ENCODE measurements at places on chromosomes 16 and 17.

DNA sequence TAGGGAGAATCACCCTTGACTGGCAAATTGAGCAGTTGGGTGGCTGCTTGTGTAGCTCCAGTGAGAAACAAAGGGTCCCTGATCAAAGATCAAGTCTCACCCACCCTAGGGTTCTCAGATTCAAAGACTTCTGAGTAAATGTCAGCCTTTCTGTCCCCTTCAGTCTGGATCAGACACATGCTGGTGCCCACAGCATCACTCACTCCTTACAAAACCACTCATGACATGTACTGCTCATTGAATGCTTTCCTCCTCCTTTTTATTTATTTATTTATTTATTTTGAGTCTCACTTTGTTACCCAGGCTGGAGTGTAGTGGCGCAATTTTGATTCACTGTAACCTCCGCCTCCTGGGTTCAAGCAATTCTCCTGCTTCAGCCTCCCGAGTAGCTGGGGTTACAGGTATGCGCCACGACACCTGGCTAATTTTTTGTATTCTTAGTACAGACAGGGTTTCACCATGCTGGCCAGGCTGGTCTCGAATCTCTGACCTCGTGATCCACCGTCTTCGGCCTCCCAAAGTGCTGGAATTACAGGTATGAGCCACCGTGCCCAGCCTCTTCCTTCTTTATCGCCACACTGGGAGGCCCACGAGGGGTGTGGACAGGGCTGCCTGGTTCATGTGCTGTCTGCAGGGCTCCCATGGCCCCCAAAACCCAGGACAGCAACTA is 462.0 kb upstream of the MAF start:
- DNase-seq, result no peak

DNA sequence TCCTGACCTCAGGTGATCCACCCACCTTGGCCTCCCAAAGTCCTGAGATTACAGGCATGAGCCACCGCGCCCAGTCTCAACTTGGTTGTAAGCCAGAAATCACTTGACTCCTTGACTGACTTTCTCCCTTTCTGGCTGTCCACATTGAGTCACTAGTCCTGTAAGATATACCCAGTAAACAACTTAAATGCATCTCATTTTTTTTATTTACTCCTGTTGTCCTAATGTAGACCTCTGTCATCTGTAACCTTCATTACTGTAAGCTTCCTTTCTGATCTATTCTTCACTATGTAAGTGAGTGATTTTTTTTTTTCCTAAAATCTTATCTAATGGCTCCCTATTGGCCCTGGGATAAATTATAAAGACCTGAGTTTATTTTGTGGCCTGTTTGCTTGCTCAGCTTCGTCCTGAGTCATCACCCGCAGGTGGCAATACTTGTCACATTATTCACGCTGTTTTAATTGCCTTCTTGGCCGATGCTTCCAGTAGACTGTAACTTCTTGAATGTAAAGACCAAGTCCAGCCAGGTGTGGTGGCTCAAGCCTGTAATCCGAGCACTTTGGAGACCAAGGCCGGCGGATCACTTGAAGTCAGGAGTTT is 41.0 kb downstream of the PAFAH1B1 start:
- DNase-seq, result no peak

- no peak for DNase-seq
Observed at GRCh38 chr16:71912534-71913275, 17.4 kb downstream of the IST1 start.

DNA sequence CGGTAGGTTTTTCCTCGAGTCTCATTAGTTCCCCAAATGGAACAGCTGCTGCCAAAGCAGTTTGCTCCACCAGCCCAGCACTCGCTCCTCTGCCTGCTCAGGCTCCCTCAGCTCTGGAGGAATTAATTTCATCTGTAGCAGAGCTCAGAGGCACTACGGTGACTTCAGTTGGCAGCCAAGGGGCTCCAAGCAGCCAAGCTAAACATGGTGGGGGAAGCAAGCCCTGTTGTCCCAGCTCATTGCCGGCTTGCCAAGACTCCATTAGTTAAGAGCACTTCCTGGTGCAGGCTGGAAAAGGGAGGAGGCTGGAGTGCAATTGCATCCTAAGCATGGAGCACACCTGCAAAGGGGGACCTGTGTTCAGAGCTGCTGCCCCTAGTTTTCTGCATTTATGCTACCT is 78.7 kb upstream of the GPRC5B start:
- DNase-seq, result no peak

DNA sequence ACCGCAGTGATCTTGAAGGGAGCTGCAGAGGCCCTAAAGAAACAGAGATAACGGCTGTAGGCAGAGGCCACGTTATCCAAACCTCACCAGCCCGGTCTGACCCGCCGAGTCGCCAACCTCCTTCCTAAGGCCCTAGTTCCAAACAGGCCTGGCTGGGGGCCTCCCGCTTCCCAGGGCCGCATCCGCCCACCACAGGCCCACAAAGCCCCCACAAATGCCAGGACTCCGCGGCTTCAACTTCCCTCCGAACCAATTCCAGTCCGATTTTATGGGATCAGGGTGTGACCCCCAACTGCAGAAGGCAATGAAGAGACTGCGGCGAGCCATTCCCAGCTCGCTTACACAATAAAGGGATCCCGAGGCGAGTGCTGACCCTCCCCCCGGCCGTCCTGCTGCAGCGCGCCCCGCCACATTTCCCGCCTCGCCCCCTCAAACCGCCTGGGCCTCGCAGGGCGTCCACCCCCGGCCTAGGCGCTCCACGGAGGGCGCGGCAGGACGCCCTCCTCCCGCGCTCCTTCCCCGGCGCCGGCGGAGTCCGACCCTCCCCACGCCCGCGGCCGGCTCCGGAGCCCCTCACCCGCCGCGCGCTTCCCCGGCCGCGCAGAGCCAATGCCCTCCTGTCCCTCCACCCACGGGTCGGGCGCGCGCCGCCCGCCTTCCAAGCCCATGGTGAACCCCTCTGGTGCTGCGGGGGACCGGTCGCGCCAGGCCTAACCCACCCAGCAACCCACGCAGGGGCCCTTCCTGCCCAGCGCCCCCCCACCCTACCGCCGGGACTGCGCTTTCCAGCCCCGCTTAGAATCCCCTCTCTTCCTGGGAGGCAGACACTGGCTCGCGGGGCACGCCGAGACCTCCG is 926 bp downstream of the MYH10 start:
- no peak for DNase-seq

DNA sequence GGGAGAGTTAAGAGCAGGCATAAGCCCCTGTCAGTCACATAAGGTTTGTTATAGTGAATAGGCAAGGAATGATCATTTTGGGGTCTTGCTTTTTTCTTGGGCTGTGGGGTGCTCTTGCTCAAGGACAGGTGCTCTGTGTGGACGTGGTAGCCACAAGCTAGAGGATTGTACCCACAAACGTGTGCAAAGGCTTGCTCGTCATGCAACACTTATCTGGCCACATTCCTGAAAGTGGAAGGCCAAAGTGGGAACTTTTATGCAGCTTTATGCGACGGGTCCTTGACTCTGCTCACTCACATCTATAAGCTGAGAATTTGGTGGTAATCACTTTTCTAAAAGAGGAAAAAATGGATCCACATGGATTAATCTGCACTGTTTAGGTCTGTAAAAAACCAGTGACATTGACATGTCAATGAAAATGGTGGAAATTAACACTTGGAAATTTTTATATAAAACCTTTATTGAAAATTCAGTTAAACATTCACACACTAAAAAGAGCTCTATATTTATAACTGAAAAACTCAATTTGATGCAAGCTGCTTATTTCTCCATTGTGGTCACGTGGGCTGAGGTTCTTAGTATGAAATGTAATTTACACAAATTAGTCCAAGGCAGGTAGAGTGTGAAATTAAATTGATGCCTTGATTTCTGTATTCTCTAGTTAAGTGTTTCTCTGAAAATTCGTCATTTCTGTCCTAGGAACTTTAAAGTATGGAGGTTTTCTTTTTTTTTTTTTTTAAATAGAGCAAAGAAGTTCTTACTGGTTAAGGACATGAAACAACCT is 162.3 kb downstream of the MSI2 start:
- DNase-seq, result no peak

DNA sequence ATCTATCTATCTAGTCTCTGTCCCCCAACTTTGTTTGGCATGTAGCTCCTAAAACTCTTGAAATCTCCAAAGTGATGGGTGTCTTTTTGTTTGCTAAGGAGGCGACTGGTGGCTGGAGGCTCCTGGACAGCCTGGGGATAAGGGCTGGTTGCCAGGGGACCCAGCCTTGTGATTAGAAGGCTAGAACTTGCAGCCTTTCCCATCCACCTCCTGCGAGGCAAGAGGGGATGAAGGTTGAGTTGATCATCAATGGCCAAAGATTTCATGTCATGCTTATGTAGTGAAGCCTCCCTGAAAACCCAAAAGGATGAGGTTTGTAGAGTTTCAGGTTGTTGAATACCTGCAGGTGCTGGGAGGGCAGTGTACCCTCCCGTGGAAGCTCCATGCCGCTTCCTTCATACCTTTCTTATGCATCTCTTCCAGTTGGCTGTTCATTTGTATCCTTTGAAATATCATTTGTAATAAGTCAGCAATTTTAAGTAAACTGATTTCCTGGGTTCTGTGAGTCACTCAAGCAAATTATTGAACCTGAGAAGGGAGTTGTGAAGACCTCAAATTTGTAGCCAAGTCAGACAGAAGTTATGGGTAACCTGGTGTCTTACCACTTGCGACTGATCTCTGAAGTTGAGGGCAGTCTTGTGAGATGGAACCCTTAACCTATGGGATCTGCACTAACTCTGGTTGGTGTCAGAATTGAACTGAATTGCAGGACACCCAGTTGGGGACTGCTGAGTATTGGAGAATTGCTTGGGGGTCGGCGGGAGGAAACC is 202.4 kb downstream of the SEC14L1 start:
- no peak for DNase-seq

- no peak for DNase-seq
Observed at GRCh38 chr16:58661199-58661830, 23.3 kb downstream of the SLC38A7 start.

DNA sequence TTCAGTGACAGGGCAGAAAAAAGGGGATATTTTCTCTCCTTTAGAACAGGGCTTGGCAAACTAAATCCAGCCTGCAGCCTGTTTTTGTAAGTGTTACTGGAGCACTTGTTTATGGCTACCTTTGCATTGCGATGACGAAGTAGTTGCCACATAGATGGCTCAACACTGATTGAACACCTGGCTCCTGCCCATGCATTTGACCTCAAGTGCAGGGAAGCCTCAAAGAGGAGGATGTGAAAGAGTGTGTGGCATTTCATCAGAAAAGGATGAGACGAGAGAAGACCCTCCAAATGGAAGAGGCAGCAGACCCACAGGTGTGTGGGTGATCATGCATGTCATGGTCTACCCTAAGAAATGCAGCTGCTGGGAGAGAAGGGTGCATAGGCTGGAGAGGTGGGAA is 32.7 kb upstream of the IRX5 start:
- no peak for DNase-seq

DNA sequence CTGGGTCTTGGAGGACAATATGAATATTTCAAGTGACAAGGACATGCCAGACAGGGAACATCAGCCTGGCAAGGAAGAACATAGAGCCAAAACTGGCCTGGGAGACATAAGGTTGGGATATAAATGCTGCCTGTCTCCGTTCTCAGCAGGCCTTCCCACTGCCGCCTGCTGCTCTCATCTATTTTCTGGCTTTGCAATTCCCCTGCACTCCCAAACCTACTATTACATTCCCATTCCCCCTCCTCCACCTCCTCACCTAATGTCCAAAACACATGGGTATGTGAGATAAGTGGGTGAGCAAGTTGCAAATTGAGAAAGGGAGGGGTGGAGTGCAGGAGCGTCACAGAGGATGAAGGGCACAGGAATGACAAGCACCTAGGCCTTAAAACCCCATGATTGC is 244.3 kb upstream of the CDH8 start:
- no peak for DNase-seq
